Activated naive CD8-positive, alpha-beta T cell treated with anti-CD3 and anti-CD28 coated beads, Interleukin-2, amount 10 ng/mL, durations not matched to agents 7 days and 5 days (primary cell): ENCODE measurements at places on chromosomes 6 and 20.

GRCh38 chr6:105431226-105431625 is 28.3 kb upstream of the PREP start:
- no peak overlapping the region for H3K4me3 ChIP-seq
- H3K27me3 ChIP-seq = peaks cover 27% of the 10 kb centered on the region
- peaks cover 1% of the 10 kb centered on the region for H3K4me1 ChIP-seq
- H3K27ac ChIP-seq = no peak overlapping the region
- no peaks in the 10 kb centered on the region for H3K36me3 ChIP-seq

GRCh38 chr6:37517411-37517812 is 17.7 kb upstream of the CCDC167 start:
- no peaks in the 10 kb centered on the region for H3K27me3 ChIP-seq
- H3K4me1 ChIP-seq = peaks cover 67% of the 10 kb centered on the region
- H3K27ac ChIP-seq = peak overlapping the region; percentile 99
- H3K36me3 ChIP-seq = no peaks in the 10 kb centered on the region
- H3K4me3 ChIP-seq = peak overlapping the region; percentile 86
- peak; percentile 66 for DNase-seq

DNA sequence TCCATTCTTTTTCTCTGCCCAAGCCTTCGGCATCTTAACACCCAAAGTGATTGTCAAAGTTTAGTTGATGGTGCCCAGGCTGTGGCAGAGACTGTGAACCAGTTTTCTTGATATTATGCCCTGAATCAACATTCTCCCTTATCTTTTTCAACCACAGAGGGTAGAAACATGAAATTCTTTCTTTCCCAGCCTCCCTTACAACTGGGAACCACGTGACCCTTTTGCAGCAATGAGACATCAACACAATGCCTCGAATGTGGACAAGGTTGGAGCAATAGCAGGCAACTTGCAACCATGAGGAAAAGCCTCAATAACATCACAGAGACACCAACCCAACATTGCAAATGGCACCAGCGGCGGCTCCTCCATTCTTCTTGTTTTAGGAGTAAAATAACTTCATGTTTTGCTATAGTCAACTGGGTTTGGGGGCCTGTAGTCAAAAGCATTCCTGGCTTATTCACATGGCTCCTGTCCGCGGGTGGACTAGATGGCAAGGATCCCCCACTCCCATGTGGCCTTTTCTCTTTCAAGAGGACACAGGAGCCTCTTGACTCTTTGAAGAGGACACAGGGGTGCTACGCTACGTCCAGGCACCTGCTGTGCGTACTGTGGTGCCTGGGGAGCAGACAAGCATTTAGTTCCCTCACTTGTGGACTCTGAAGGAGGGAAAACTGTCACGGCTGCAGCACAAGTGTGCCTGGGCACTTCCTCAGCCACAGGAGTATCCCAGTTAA is 90.5 kb downstream of the NOL4L start:
- no peak overlapping the region for H3K4me3 ChIP-seq
- no peak for DNase-seq
- peaks cover 9% of the 10 kb centered on the region for H3K4me1 ChIP-seq
- H3K36me3 ChIP-seq = peaks cover 8% of the 10 kb centered on the region
- H3K27me3 ChIP-seq = no peaks in the 10 kb centered on the region
- peak overlapping the region; percentile 74 for H3K27ac ChIP-seq

DNA sequence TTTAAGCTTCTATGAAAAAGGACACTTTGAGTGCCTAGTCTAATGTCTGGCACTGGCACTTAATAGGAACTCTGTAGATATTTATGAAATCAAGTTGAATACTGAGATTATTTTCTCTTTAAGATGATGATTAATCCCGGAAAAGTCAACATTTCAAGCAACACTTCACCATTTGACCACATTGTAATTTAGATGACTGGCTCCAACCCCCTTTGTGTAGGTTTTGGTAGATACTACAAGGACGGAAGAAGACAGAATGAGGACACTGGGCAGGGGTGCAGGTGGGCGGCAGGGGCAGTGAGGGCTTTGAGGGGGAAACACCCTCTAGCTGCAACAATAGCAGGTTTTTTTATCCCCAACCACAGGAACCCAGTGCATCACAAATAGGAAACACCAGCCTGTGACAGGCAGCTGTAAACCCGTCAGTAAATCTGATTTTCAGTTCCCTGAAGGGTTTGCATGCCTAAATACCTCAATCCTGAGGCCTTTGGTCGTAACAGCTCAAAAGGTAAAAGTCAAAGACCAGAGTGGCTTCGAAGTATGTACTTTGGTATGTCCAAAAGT is 4.6 kb downstream of the DTNBP1 start:
- H3K4me1 ChIP-seq = peaks cover 15% of the 10 kb centered on the region
- no peak for DNase-seq
- no peaks in the 10 kb centered on the region for H3K27me3 ChIP-seq
- H3K27ac ChIP-seq = no peak overlapping the region
- H3K4me3 ChIP-seq = no peak overlapping the region
- peaks cover 14% of the 10 kb centered on the region for H3K36me3 ChIP-seq

DNA sequence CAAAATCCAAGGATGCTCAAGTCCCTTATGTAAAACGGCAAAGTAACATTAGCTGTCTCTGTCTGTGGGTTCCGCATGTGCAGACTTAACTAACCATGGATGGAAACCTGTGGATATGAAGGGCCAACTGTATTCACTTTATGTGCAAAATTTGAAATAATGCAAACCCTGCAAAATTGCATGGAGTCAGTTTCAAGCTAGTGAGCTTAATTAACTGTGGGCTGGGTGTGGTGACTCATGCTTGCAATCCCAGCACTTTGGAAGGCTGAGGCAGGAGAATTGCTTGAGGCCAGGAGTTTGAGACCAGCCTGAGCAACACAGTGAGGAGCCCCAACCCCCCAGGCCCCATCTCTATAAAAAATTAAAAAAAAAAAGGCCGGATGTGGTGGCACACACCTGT is 81.4 kb downstream of the ANKS1A start:
- H3K4me3 ChIP-seq = no peak overlapping the region
- no peak for DNase-seq
- H3K27ac ChIP-seq = no peak overlapping the region
- H3K36me3 ChIP-seq = peaks cover 2% of the 10 kb centered on the region
- H3K27me3 ChIP-seq = no peaks in the 10 kb centered on the region

- DNase-seq = no peak
- H3K36me3 ChIP-seq = no peaks in the 10 kb centered on the region
- peaks cover 14% of the 10 kb centered on the region for H3K27me3 ChIP-seq
- H3K4me3 ChIP-seq = no peak overlapping the region
- no peaks in the 10 kb centered on the region for H3K4me1 ChIP-seq
Observed at GRCh38 chr6:160215232-160215631, 43.4 kb downstream of the SLC22A2 start.

- no peaks in the 10 kb centered on the region for H3K4me1 ChIP-seq
- H3K27me3 ChIP-seq = no peaks in the 10 kb centered on the region
- H3K27ac ChIP-seq = no peak overlapping the region
- H3K4me3 ChIP-seq = no peak overlapping the region
Observed at GRCh38 chr6:146968041-146968760, 236.0 kb upstream of the STXBP5 start.

DNA sequence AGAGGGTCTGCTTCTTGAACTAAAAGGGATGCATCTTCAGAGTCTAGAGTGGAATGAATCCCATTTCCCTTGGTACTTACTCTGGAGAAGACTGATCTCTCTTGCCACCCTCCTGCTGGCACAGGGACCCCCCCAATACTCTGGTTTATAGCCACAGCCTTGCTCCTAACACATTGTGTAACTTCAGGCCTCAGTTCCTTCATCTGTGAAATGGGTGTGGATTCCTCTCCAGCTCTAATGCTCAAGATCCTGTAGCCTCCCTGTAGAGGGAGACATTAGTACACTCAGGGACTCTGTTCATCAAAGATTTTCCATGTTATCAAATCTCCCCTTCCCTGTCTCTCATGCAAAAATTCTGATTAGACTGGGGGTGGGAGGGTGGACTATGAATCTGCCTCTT is 315.7 kb upstream of the MOCS1 start:
- H3K27me3 ChIP-seq = peaks cover 5% of the 10 kb centered on the region
- H3K36me3 ChIP-seq = no peaks in the 10 kb centered on the region
- no peak overlapping the region for H3K4me3 ChIP-seq
- DNase-seq = no peak
- H3K27ac ChIP-seq = no peak overlapping the region

GRCh38 chr6:79717989-79718388 is 86.9 kb downstream of the SH3BGRL2 start:
- no peaks in the 10 kb centered on the region for H3K36me3 ChIP-seq
- H3K4me3 ChIP-seq = no peak overlapping the region
- H3K4me1 ChIP-seq = no peaks in the 10 kb centered on the region
- no peak overlapping the region for H3K27ac ChIP-seq

DNA sequence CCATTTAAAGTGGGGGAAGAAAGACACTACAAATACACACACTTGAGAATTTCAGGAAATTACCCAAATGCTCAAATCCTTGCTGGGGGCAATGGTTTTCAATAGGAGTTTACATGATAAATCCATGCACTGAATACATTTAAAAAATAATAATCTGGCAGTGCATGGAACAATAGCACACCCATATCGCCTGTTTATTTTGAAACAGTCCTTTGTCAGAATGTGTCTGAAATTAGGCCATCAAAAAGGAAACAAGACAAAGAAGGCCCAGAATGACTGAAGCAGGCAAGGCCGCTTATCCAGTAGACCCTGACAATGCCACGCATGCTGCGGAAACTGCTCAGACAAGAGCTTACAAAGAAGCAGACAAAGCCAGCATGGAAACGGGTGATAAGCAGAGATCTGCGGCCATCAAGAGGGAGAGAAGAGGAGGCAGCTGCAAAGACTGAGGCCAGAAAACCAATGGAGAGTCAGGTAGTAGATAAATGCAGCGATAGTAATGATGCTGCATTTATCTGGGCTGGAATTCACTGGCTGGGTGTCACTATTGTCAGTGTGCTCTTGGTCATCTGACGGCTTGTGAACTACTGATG is 211.9 kb upstream of the CNR1 start:
- no peaks in the 10 kb centered on the region for H3K4me1 ChIP-seq
- no peak overlapping the region for H3K4me3 ChIP-seq
- no peak for DNase-seq
- peaks cover 3% of the 10 kb centered on the region for H3K27me3 ChIP-seq
- no peaks in the 10 kb centered on the region for H3K36me3 ChIP-seq

DNA sequence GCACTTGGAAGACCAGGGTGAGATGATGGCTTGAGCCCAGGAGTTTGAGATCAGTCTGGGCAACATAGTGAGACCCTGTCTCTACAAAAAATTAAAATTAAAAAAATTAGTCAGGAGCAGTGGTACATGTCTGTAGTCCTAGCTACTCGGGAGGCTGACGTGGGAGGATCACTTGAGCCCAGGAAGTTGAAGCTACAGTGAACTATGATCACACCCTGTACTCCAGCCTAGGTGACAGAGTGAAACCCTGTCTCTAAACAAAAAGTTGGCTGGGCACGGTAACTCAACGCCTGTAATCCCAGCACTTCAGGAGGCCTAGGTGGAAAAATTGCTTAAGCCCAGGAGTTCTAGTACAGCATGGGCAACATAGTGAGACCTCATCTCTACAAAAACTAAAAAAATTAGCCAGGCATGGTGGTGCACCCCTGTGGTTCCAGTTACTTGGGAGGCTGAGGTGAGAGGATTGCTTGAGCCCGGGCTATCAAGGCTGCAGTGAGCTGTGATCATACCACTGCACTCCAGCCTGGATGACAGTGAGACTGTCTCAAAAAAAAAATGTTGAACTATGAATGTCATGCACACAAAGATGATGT is 60.8 kb upstream of the MYL9 start:
- peaks cover 2% of the 10 kb centered on the region for H3K4me1 ChIP-seq
- no peak overlapping the region for H3K27ac ChIP-seq
- no peaks in the 10 kb centered on the region for H3K36me3 ChIP-seq
- DNase-seq = no peak
- H3K27me3 ChIP-seq = peaks cover 3% of the 10 kb centered on the region

DNA sequence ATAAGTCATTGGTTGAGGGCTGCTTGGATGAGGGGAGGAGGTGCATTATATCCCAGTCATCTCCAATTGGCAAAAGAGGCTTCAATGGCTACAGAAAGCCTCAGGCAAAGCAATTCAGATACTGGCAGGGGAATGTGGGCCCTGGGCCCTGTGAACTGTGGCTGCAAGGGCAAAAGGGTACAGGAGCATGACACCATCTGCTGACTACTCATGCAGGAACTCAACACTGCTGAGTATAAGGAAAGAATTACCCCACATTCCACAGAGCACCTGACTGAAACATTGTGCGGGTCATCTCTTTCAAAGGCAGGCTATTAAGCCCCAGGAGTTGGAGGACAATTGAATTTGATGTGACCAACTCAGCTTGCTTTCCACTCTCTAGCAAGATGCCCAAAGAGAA is 92.1 kb upstream of the SPTLC3 start:
- no peaks in the 10 kb centered on the region for H3K4me1 ChIP-seq
- H3K36me3 ChIP-seq = no peaks in the 10 kb centered on the region
- H3K4me3 ChIP-seq = no peak overlapping the region
- DNase-seq = no peak

GRCh38 chr20:17210983-17211382 is 15.9 kb upstream of the PCSK2 start:
- no peaks in the 10 kb centered on the region for H3K4me1 ChIP-seq
- no peaks in the 10 kb centered on the region for H3K36me3 ChIP-seq
- H3K4me3 ChIP-seq = no peak overlapping the region
- no peak overlapping the region for H3K27ac ChIP-seq
- DNase-seq = no peak

DNA sequence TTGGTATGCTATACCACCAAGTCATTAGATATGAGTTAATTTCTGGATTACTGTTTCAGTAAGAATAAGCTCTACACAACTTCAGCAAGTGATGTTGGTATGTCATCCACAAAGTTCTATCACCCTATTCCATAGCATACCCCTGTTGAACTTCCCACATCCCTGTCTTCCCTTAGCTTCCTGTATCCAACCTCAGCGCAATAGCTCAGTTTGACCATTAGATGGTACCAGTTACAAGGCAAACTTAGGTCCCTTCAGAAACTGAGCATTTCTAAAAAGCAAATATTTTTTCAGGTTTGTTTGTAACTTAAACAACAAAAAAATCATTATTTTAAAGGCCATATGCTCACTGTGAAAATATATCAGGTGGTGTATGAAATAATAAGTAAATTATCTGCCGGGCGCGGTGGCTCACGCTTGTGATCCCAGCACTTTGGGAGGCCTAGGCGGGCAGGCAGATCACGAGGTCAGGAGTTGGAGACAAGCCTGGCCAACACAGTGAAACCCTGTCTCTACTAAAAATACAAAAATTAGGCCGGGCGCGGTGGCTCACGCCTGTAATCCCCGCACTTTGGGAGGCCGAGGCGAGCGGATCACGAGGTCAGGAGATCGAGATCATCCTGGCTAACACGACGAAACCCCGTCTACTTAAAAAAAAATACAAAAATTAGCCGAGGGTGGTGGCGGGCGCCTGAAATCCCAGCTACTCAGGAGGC is 8.8 kb upstream of the MOG start:
- H3K36me3 ChIP-seq = no peaks in the 10 kb centered on the region
- H3K4me1 ChIP-seq = peaks cover 8% of the 10 kb centered on the region
- no peak overlapping the region for H3K27ac ChIP-seq
- no peak overlapping the region for H3K4me3 ChIP-seq

GRCh38 chr20:24781418-24781980 is 167.6 kb upstream of the CST7 start:
- peaks cover 28% of the 10 kb centered on the region for H3K4me1 ChIP-seq
- no peaks in the 10 kb centered on the region for H3K36me3 ChIP-seq
- H3K27ac ChIP-seq = no peak overlapping the region
